ENCODE measurements at places on chromosomes 3 and 15.

DNA sequence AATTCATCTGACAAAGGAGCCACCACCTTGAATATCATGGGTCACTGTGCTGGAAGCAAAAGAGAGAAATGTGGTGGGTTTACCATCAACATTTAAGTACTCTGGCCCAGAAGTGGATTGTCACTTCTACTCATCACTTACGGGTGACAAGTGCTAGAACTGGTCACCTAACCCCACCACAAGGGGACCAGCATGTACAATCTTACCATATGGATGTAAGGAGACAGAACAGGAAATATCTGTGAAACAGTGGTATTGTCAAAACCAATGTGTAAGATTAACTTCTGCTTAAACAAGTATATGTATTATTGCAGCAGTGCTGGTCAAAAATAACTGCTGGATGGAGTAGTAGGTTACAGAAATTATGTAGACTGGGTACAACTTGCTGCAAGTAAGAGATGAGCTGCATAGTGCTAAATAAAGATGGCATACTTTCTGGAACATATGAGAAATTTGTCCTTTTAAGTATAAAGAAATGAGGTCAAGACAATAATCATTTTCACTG is 171.8 kb downstream of the POTEB3 start:
- no peak for DNase-seq

- peak; percentile 26 for DNase-seq
Observed at GRCh38 chr3:38738630-38739395, 77.2 kb downstream of the SCN10A start.

DNA sequence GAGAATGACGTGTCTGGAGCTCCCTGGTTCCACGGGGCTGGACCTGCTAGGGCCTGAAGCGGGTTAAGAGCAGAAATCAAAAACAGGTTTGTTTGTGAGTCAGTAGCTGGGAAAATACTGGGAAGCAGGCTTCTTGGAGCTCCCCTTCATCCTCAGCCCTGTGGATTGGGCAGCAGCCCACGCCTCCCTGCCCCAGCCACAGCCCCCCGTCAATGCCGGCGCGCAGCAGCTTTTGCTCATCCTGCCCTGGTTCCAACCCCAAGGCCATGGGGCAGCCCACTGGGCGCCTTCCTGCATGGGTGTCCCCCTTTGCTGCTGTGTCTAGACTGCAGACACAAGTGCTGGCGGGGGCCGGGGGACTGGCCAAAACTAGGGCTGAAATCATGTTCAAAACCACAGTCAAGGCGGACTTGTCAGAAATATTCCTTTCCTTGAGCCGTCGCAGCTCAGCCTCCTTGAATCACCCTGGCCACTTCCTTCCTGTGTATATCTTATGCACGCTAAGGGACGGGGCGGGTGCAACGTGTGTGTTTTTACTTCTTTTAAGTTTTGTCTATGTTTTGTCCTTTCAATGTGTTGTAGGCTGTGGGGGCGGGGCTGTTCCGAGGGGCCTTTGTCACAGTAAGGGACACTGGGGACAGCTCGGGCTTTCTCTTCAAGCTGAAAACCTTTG is 108.1 kb downstream of the KLF13 start:
- DNase-seq, result peak; percentile 89

- DNase-seq, result no peak
Observed at GRCh38 chr3:149414557-149415231, 37.2 kb upstream of the TM4SF1 start.

- peak; percentile 89 for DNase-seq
Observed at GRCh38 chr3:153160451-153161137, 1.4 kb upstream of the RAP2B start.

- peak; percentile 22 for DNase-seq
Observed at GRCh38 chr15:36589971-36590370, 10.5 kb downstream of the CDIN1 start.

DNA sequence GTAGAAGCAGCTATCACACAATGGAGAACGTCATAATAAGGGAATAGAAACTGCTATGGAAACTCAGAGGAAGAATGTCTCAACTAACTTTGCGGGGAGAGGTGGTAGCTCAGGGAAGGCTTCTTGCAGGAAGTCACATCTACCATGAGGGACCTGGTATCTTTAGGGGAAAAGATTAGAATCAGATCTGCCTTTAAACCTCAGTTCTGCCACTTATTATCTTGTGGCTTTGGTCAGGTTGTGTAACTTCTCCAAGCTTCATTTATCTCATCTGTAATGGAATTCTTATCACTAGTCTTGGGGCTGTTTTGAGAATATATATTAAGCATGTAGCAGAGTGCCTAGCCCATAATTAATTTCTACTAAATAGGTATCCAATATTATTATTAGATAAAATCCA is 46.4 kb upstream of the PRICKLE2 start:
- no peak for DNase-seq

DNA sequence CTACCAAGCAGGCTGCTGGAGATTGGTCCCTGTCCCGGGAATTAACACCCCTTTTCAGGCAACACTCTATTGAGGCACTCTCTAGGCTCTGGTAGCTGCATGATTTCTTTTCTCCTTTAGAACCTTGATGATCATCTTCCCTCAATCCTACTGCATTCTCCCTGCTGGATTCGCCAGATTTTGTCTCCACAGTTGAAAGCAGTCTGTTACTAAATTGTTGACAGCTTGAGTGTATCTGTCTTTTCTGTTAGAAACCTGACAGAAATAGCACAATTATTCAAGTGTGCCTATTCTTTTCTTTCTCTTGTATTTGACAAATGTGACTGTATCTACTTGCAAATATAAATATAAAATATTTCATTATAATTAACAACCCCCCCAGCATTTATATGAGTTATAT is 830.8 kb upstream of the CADM2 start:
- no peak for DNase-seq

DNA sequence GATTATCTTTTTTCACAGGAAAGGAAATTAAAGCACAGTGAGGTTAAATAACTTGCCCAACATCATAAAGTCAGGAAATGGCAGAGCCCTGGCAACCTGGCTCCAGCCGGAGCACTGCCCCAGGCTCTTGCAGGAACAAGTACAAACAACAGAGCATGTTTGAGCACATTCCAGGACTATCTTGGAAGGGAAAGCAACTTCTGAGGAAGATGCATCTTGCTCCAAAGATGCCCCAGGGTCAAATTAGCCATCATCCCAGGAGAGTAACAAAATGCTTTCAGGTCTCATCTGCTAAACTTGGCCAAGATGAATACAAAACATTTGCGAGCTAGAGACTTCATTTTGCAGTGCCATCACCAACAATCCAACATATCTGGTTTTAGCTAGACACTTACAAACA is 162.4 kb upstream of the LRRN1 start:
- no peak for DNase-seq

Measured in fibroblast of upper back skin (primary cell).